ENCODE measurements at places on chromosomes 2 and 18.
A peak's percentile ranks its signal among the peaks of the same experiment; 100 is the strongest.

GRCh38 chr2:171878481-171878993 lies 15.5 kb downstream of the SLC25A12 start:
- peak; percentile 65 for DNase-seq

DNA sequence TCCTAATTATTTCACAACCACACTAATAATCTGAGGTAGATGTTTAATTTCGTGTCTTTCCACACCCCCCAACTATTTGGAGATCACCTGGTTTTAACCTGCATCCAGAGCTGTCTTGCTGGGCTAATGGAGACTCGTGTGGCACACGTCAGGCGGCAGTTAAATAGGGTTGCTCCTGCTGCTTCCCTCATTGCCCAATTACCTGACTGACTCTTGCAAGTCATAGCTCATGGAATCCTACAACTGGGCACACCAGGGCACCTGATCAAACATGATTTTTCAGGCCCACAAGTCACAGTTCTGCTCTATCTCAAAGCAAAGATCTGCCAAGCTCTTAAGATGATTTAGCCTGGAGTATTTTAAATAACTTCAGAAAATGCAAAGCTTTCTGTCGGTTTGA lies 1430.4 kb upstream of the ACVR2A start:
- no peak for DNase-seq

- no peak for DNase-seq
Observed at GRCh38 chr2:212549941-212550340, 11.3 kb upstream of the ERBB4 start.

DNA sequence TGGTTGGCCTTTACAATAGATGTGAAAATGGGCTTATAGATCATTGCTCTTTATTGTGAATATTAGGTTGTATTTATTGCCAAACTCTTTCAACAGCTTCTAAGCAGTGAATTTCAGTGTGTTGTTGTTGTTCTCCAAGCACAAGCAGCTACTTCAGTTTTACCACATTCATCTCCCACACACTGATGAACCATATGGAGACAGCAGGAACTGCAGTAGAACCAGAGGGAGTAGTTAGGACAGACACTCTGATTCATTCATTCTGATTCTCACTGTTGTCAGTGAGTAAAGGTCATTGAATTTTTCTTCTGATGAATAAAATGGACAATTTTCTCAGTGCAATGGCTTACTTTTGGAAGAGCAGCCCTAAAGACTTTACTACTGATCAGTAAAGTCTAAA lies 40.2 kb downstream of the CCDC74A start:
- peak; percentile 4 for DNase-seq

- DNase-seq, result peak; percentile 82
Observed at GRCh38 chr2:187842978-187843847, 289.0 kb upstream of the TFPI start.

All from cardiac muscle cell (in vitro differentiated cells and primary cell).